ENCODE measurements at places on chromosomes 13 and 19.

GRCh38 chr13:36673838-36674326 lies at the start of gene SERTM1:
SERTM1 (plus strand) TSS chr13:36674020; CDS start chr13:36695079, 21,059 bp downstream.
- peak; percentile 17 for DNase-seq

- DNase-seq: no peak
These were observed 24.5 kb upstream of the CYSLTR2 start for GRCh38 chr13:48629277-48629676.

DNA sequence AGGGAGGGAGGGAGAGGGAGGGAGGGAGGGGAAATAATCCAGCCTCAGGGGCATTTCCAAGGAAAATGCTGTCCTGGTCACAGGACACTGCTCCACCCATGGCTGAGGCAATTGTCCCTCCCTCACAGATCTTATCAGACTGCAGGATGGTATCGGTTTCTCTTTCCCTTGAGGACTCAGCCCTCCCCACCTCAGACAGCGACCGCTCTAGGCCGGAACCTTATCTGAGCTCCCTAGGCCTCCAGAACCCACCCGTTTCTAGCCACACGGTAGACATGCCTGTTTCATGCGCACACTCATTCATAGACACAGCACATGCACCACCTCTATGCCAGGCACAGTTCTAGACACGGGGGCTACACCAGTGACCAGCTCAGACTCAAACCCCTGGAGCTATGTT lies 10.0 kb upstream of the IZUMO2 start:
- no peak for DNase-seq

DNA sequence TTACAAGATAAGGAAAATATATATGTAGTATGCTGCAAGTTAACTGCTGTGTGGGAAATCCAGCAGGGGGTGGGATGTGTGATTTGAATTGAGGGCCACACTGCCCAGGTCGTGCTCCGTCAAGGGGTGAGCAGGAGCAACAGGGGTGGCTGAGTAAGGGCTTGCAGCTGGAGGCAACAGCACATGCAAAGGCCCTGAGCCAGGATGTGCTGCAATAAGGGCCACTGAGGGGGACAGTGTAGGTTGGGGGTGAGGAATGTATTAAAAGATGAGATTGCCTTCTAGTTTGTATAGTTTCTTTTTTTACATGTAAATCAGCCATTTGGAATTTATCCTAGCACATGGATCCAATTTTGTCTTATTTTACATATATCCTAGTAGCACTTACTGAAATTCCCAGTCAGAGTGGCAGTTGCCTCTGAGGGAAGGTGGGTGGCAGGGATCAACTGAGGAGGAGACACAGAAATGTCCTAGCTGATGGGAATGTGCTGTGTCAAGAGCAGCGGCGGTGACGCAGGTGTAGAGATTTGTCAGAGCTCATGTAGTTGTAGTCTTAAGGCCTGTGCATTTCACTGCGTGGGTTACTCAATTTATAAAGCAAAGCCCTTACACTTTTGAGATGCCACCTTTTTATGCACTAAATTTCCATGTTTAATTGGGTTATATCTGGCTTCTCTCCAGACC lies 5.4 kb upstream of the RBM42 start:
- no peak for DNase-seq

DNA sequence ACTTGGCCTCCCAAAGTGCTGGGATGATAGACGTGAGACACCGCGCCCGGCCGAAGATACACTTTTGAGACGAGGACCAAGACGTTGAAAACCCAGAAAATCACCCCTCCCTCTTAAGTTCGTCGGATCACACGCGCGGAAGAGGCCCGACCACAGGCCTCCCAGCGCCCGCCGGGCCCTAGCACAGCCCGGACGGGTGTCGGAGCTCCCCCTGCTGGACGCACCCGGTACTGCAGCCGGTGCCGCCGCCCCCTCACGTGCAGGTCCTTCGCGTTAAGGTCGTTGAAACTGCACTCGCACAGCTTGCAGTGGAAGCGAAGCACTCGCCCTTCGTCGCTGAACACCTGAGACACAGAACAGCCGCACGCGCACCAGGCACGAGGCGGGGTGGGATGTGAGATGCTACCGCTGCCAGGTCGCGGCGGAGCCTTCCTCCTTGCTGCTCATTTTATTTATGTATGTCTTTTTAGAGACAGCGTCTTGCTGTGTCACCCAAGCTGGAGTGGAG lies 35.7 kb upstream of the MATK start:
- DNase-seq: no peak

DNA sequence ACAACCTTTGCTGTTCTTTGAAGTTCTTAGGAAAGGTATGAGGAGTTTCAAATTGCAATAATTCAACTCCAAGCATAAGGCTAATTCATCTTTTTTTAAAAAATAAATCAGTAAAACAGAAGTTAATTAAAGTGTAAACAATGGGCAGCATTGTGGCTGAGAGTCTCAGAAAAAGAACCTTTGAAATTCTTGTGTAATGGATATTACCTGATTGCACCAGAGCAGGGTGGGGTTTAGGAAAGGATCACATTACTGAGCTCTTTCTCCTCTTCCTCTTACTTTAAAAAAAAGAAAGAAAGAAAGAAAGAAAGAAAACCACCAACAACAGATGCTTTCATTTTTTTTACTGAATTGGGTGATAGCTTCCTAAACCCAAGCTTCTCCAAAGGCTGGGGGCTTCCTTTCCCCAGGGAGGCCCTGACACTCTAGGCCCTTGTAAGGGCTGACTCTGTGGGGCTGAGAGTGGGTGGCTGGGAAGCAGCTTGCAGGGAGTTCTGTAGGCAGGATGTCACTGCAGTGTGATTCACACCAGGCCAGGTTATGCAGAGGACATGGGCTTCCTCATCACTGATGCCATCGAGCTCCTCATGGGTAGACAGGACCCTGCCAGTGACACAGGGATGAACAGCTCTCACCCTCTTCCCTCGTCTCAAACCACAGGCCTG lies 564.5 kb downstream of the FGF9 start:
- DNase-seq: no peak

- no peak for DNase-seq
These were observed 7.7 kb upstream of the GPR18 start for GRCh38 chr13:99265821-99266426.

DNA sequence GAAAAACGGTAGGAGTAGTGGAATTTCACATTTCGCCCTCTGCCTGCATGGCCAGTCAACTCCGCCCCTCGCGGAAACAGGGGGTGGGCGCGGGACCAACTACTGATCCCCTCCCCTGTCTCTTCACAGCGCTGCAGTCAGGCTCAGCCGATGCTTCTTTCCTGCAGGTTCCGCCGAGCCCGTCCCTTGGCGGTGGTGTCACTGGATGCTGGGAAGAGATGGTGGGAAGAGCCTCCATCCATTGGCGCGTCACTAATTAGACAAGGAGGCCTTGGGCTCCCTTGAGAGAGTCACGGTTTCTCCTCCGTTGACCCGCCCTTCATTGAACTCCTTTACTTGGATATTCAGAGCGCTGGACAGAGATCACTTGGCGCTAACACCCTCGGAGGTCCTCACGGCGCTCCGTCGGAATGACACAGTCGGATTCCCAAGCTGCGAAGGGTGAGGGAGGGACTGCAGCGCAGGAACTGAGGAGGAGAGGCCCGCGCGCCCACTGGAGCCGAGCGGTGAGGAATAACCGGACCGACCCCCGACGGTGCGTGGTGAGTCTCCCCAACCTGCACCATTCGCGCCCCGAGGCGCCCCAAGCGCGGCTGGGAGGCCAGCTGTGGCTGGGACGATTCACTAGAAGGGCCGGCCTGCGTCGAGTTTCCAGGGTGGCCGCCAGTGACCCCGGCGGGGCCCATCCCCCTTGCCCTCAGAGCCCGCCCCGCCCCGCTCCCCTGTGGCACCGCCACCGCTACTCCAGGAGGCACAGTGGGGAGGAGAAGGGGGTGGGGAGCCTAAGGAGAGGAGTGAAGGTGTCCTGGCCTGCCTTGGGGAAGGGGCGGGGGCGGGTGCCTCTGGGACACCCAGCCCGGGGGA lies 11.2 kb upstream of the CEACAM21 start:
- no peak for DNase-seq

DNA sequence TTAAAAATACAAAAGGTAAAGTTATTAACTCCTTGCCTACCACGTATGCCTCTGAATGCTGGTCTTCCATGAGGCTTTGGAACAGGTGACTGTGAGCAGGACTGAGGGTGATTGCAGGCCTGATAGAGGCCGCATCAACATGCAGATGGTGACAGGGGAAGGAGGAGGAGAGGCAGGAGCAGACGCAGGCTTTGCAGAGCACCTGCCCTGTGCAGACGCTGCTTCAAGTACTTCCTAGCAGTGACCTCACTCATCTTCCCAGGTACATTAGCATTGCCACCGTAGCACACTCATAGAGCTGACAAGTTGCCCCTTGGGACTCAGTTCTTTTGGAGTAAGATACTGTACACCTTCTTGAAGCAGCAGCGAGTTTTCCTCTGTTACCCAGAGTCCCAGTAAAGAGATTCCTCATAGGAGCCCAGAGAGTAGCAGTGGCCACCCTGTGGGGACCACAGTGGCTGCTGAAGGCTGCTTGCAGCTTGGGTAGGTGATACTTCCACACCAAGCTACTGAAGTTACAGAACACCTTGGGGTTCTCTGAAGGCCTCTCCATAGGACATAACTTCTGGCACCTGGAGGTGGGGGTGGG lies 56.0 kb downstream of the ZNF536 start:
- DNase-seq: peak; percentile 67

DNA sequence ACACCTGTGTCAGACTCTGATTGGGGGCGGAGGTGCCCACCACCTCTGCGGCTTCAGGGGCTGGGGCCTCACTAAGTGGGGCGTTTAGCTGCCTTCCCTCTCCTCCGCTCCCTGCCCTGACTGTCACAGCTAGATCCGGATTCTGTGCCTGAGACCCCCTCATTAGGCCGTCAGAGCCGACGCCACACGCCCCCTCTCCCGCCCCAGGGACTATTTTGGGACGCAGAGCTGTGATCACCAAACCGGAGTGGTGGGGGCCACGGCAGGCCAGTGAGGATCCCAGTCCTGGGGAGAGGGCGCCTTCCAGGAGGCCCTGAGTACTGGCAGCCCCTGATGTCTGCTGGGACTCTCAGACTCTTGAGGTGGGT lies 762 bp downstream of the KANK3 start:
- no peak for DNase-seq

DNA sequence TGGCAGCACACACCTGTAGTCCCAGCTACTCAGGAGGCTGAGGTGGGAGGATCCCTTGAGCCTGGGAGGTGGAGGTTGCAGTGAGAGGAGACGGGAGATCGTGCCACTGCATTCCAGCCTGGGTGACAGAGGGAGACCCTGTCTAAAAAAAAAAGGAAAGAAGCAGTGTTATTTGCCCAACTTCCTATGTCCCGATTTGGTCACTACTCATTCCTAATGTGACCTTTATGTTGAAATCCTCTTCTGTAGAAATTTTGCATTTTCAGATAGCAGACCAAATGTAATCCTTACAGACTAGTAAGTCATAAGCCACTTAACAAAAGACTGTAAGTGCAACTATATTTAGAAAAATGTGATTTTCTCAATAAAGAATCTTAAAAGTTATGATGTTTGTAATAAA lies 18.2 kb upstream of the STK24 start:
- DNase-seq: no peak

DNA sequence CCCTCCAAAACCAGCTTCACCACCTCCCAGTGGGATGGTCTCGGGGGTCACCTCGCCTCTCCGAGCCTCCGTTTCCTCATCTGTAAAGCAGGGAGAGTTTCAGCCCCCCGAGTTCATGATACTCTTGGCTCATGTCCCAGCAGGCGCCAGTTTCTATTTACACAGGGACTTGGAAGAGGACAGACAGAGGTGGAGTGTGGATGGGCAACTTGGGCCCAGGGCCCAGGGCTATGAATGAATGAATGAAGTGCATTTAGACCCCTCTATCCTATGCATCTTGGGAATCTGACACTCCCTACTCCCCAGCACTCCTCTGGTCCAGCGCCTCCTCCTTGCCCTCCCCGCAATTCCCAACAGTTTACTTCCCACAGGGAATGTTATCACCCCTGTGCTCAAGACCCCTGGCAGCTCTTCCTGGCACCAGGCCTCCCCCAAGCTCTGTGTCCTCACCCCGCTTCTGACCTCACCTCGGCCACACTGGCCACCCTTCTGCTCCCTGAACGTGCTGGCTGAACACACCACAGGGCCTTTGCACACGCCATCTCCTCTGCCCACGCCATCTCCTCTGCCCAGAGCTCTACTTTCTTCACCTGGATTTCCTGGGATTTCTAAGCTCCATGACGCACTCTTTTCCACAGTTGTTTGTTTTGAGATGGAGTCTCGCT lies 4.9 kb upstream of the C2CD4C start:
- DNase-seq: peak; percentile 51

- no peak for DNase-seq
These were observed 167.6 kb downstream of the SLC7A1 start for GRCh38 chr13:29427937-29428309.

GRCh38 chr13:35804901-35805300 lies 326.3 kb downstream of the DCLK1 start:
- DNase-seq: no peak

GRCh38 chr13:71879129-71879535 lies 12.1 kb upstream of the DACH1 start:
- DNase-seq: peak; percentile 59

GRCh38 chr19:51586103-51586728 lies 15.1 kb downstream of the ZNF175 start:
- no peak for DNase-seq

GRCh38 chr13:29480893-29481525 lies 114.5 kb downstream of the SLC7A1 start:
- DNase-seq: no peak

GRCh38 chr13:89571676-89572075 lies 1775.8 kb upstream of the MIR17HG start:
- DNase-seq: no peak

GRCh38 chr19:10768936-10769335 lies 51.1 kb downstream of the DNM2 start:
- DNase-seq: no peak

DNA sequence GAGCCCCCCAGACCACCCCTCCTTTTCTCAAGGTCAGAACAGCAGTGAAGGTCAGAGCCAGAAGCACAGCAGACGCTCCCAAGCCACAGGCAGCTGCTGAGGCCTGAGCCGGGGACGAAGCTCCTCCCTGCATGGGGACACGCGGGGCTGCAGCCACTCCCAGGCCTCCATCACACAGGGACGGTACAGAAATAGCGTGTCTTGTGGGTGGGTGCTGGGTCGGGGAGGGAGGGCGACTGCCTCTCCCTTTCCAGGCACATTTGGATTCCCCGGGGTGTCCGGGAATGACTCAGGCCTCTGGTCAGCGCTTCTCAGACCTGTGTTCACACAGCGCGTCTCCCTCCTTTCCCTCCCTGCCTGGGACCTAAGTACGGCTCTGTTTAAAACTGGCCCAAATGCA lies 33.2 kb downstream of the RASA3 start:
- DNase-seq: no peak

- no peak for DNase-seq
These were observed 27.3 kb upstream of the ZSCAN5A start for GRCh38 chr19:56341948-56342347.

GRCh38 chr19:39483141-39483540 lies 2.5 kb downstream of the TIMM50 start:
- no peak for DNase-seq

GRCh38 chr19:45553464-45553863 lies 31.1 kb downstream of the OPA3 start:
- no peak for DNase-seq

Data from NCI-H1105 (cell line).